Anterior cingulate cortex (tissue), 58 donors: ENCODE measurements at places on chromosomes 3 and 15.

DNA sequence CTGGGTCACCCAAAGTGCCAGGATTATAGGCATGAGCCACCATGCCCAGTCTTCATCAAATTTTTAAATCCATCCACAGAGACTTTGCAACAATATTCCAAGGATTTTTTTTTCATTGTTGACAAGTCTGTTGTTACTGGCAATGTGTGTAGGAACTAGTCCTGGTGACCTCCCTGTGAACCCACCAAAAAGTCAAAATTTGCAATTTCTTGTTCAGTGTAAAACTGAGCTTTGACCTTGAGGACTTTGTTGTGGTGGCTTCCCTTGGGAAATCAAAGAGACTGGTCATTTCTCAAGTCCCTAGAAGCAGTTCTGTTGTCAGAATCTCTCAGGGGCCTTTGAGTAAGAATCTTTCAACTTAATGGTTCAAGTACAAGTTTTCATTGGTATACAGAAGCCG lies 36.9 kb upstream of the COL8A1 start:
- no peak for DNase-seq

DNA sequence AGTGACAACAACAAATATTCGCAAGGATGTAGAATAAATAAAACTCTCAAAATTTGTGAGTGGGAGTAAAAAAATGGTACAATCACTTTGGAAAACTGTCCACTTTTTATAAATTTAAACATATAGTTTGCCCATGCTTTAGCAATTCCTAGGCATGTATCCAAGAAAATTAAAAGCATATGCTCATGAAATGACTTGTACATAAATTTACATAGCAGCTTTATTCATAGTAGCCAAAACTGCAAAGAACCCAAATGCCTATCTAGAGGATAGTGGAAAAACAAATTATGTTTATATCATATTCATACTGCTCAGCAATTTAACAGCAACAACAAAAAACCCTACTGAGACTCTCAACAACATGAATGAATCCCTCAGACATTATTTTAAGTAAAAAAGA lies 363.6 kb upstream of the CCDC54 start:
- no peak for DNase-seq

GRCh38 chr3:10445561-10446175 lies 59.7 kb downstream of the ATP2B2 start:
- no peak for DNase-seq

DNA sequence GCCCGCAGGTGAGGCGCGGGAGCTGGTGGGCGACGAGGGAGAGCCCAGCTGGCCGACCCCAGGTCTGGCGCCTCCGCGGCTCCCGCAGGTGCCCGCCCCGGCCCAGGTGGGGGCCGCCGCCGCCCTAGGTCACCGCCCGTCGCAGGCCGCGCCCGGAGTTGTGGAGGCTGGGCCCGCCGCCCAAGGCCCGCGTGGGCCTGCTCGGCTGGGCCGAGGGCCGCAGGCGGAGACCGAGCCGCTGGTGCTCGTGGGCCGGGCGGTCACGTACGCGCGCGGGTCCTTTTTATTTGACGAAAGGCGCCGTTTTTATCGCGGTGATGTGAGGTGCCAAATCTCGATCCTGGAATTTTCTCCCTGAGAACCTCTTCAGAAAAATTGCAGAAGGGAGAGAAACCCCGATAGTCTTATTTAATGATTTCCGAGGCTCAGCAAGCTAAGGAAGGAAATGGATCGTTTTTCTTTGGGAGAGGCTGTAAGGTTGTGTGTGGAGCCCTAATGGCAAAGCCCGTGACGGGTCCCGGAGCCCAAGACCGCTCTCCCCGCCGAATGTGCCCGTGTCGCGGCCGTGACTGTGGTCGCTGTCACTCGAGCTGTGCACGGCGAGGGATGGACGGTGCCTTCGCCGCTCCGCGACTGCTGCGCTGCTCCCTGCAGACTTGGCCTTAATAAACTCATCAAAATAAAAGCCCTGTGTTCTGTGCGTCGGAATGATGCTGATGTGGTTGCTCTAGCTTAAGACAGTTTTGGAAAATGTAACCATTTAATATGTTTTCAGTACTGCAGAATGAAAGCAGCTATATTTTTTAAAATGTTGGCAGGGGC lies 612 bp downstream of the APPL1 start:
- DNase-seq: peak; percentile 59

- DNase-seq: no peak
Observed at GRCh38 chr3:112092496-112093179, 6.4 kb downstream of the C3orf52 start.

- DNase-seq: no peak
Observed at GRCh38 chr3:5579946-5580345, 392.4 kb downstream of the EDEM1 start.

DNA sequence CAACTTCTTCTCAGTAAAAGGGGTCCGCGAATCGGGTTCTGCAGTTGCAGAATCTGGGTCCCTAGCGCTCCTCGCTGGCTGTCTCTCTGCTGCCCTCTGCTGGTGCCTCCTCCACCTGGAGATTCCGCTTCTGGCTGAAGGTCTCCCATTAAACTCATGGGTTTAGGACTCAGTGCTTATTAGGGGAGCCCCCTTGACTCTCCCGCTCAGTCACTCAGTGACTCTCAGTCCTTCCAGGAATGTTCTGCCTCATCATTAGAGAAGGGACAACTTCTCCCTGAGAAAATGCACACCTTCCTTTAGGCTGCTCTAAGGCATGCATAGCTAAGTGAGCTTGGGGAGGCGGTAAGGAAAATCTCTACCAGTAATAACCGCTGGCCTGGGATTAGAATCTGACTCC lies 7.1 kb downstream of the CPN2 start:
- DNase-seq: peak; percentile 5

DNA sequence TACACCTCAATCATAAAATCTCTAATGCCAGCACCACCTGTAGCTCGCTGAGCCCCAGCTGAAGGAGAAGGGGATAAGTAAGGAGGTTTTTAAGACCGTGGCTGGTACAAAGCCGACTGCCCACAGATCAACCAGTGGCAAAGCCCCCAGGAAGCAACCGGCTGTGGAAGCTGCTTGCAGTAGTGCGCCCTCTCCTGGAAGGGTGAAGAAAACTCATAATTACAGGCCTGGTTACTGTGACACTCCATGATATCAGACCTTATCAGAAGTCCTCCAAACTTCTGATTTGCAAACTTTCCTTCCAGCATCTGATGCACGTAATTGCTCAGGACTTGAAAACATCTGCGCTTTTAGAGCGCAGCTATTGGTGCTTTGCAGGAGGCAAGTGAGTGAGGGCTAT lies 63.1 kb upstream of the MCTP2 start:
- no peak for DNase-seq

GRCh38 chr3:184308744-184309143 lies 5.7 kb upstream of the EIF4G1 start:
- DNase-seq: no peak

- no peak for DNase-seq
Observed at GRCh38 chr15:52020221-52021085, 1.4 kb downstream of the MAPK6 start.

DNA sequence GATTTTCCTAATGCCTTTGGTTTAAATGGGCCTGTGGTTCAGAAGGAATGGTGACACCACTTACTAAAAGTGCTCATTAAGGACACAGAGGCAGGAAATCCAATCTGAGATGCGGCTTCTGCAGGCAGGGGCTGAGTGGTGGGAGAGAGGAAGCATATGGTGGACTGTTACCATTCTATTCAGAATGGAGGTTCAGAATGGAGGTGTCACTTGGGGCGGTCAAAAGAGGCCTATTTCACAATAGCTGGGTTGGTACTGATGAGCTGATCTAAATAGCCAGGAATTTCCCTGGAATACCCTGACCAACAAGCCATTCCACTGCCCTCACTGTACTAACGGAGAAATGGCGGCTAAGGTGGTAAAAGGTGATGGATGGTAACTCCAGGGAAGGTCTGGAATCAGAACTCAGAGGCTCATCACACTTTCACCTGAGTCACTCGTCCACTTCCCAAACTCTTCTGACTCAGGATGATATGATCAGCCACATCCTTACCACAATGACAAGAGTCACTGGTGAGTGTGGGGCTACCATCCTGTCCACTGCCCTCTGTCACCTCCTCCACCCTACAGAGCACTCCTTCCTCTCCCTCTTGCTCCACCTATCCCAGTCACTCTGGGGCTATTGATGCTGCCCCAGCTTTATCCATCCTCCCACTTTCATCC lies 15.7 kb downstream of the RFT1 start:
- no peak for DNase-seq

DNA sequence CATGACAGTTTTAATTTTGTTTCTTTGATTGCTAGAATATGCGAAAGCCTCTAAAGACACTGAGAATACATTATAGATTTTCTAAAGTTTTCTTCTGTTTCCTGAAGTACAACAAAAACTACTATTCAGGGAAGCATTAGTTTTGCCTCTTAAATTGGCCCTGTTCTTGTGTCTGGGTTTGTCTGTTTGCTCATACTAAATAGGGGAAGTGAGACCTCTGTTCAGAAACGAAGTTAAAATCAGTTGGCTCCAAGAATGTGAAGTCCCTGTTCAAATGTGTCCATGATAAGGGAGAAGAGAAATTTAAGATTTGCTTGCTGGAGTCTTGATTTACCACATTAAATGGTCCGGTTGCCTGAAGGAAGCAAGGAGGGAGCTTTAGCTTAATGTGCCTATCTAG lies 327.3 kb upstream of the GBE1 start:
- no peak for DNase-seq

DNA sequence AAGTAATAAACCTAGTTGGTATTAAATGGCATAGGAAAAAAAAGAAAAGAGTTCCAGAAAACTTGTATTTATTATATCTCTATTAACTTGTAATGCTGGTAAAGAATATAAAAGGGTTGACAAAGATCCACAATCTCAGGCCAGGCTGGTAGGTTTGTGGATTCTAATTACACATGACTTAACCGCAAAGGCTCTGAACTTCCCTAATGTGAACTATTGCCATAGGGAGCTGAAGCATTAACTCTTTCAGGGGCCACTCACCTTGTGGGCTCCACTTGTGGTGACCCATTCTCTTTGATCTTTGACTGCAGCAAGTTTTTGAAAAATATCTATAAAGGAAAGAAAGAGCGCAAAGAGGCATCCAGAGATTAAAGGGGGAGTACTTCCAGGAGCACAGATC lies 58.5 kb downstream of the NEK10 start:
- no peak for DNase-seq

DNA sequence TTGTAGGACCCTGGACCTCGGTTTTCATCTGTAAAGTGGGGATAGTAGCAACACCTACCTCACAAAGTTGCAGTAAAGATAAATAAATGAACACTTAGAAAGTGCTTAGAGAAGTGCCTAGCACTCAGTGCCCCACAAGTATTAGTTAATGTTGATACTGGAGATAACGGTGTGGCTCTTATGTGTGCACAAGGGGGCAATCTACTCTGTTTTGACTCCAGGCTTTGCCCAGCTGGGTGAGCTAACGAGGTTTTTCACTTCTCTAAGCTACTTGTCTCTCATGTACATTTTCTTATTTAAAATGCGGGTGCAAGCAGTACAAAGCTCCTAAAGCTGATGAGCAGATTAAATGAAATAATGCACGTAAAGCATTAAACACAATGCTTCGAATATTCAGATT lies 193.5 kb upstream of the ICE2 start:
- no peak for DNase-seq

- DNase-seq: no peak
Observed at GRCh38 chr3:176769547-176770190, 427.6 kb downstream of the TBL1XR1 start.

- DNase-seq: no peak
Observed at GRCh38 chr3:147449669-147450068, 40.5 kb downstream of the ZIC1 start.

- no peak for DNase-seq
Observed at GRCh38 chr3:154125378-154126030, 4.3 kb downstream of the ARHGEF26 start.

GRCh38 chr3:96915445-96915844 lies 101.1 kb downstream of the EPHA6 start:
- no peak for DNase-seq

GRCh38 chr3:72303926-72304325 lies 519.0 kb upstream of the PROK2 start:
- no peak for DNase-seq

- DNase-seq: no peak
Observed at GRCh38 chr3:156135921-156136638, 15.7 kb downstream of the KCNAB1 start.

GRCh38 chr3:16528581-16528993 lies 15.1 kb upstream of the RFTN1 start:
- DNase-seq: no peak

DNA sequence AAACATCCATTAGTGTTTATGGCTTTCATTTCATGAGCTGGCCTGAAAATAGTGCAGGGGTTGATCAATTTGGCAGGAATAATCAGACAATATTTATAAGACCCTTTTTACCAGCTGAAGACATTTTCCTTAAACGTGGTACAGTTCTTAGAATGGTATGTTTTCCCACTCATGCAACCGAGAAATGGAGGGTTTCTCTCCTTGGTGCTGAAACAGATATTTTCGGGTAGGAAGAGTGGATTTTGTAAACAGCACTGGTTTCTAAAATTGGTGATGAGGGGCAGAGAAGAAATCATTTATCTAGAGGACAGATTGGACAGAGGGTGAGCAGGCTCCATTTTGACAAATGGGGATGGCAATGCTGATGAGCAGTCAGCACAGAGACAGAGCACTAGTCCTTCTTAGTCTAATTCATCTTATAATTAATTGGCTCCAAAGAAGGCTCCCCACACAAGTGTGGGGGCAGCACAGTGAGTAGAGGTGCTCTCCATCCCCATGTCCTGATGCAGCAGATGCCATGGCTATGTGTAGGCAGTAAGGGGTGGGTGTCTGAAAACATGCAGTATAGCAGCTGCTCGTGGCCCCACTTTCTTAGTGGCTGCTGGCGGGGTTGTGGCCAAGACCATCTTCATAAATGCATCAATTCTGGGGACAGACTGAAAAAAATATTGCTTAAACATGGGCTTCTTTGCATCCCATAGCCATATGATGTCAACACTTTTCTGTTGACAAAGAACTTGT lies 18.1 kb upstream of the SLC7A14 start:
- DNase-seq: no peak

- DNase-seq: peak; percentile 13
Observed at GRCh38 chr3:149618151-149619123, 39.4 kb downstream of the WWTR1 start.

DNA sequence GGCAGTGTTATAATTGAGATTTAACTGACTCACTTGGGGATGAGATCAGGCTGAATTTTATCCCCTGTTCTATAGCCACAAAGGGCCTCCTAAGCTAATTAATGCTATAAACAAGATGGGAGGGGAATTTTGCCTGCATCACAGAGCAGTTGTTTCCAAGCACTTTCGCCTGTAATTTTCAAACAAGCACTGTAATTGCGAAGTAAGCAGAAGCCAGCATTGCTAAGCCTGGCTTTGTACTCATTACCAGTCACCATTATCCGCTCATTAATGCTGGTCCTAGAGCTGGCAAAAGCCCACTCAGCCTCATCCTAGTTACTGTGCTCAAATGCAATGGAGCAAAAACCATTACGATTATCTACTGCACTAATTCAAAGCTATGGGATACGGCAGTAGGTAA lies 356.6 kb upstream of the UBE2E2 start:
- no peak for DNase-seq

- no peak for DNase-seq
Observed at GRCh38 chr15:73378089-73378488, 9.3 kb upstream of the HCN4 start.

GRCh38 chr3:35565048-35565447 lies 74.3 kb upstream of the ARPP21 start:
- no peak for DNase-seq
